Breast epithelium (tissue), 4 donors: ENCODE measurements at places on chromosomes 3 and 15. TPM values are rescaled to one million over a fixed set of nuclear protein-coding genes. Genes with fewer than 3 reads are reported as not detected.

The MASP1 gene
- 11.5 TPM for total RNA-seq

GRCh38 chr3:147737376-147737775 is 328.2 kb downstream of the ZIC1 start:
- DNase-seq: no peak

DNA sequence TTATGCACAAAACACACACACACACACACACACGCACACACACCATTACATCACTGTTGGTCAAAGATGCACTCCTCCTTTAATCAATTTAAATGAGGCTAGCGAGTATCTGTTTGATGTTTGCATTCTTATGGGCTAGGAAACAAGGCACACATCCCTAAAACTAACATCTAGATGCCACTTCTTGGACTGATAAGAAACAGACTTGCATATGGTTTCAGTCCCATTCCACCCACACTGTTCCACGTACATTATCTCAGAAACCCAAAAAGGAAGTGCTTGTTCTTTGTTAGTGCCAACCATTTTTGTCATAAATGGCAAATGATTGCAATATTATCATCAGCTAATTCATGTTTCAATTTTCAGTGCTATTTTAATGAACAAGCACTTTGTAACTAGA is 69.5 kb downstream of the CCR1 start:
- DNase-seq: no peak

DNA sequence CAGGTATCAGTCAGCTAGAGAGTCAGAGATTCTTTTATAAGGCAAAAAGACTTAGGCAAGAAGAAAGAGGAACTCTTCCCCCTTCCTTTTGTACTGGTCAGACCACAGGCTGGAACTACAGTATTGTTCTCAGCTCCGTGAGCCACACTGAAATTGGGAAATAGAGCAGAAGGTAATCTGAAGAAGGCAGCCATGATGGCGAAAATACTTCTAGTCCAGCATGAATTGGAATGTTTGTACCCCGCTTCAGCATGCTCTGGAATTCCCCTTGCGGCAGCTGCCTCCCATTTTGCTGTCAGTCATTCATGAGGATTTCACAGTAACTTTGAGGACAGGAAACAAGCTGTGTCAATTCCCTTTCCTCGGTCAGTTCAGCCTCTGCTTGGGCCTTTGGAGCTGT is 96.2 kb downstream of the CORO2B start:
- no peak for DNase-seq
